ENCODE measurements at places on chromosomes 5 and 9. TPM values are rescaled to one million over a fixed set of nuclear protein-coding genes. Genes with fewer than 3 reads are reported as not detected.

Gene SSBP2
- 89.2 TPM for total RNA-seq

Gene FAT2
- total RNA-seq = not detected

GRCh38 chr5:152568016-152568415 lies 162.9 kb upstream of the NMUR2 start:
- no peak for DNase-seq

DNA sequence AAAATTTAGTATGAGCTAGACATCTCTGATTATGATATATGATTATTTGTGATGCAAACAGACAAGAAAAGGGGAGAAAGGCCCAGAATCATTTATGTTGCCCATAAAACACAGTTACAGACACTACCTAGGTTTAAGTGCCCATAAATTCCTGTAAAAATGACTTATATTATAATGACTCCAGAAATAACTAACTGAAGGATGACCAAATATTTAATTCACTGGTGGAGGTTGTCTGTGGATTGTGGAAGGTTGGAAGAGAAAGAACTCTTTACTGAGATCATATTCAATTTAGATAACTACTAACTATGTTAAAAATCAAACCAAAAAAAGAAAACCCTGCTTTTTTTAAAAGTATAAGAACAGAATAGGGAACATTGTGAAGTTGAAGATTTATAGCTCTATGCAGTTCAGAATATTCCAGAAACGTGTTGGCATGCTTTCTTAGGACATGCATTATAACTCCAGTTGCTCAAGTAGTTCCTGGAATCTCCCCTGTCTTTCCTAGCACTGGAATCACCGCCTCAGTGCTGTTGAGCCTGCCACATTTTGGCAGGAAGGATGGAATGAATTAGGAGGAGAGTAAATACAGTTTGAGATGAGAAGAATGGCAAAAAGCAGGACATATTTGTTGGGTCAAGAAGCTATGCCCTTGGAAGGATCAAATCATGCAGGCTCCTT lies 72.0 kb upstream of the PAPPA start:
- DNase-seq = no peak

GRCh38 chr9:91915524-91916263 lies 34.3 kb downstream of the ROR2 start:
- DNase-seq = no peak

GRCh38 chr9:129990269-129991010 lies 52.5 kb downstream of the FNBP1 start:
- DNase-seq = no peak

DNA sequence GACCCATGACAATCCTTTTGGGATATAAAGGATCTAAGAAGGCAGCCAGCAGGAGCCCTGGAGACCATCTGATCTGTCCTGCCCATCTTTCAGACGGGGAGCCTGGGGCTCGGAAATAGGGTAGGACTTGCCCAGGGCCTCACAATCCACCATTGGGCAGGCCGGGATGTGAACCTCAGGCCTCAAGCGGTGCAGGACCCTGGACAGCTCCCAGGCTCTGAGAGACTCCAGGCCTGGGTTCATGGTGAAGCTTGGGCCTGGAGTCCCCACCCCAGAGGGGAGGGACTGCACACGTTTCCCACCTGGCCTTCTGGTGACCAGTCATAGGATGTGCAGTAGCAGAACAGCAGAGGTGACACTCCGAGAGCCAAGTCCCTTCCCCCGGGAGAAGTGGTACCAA lies 36.6 kb upstream of the RAPGEF1 start:
- no peak for DNase-seq

GRCh38 chr5:58921159-58921558 lies 338.3 kb downstream of the RAB3C start:
- DNase-seq = no peak

Measured in sigmoid colon (tissue), 7 donors.